Activated naive CD4-positive, alpha-beta T cell treated with Interleukin-2 at 50 U/mL for 16 hours (primary cell): ENCODE measurements at places on chromosomes 7 and 10.
A peak's percentile ranks its signal among the peaks of the same experiment; 100 is the strongest.

DNA sequence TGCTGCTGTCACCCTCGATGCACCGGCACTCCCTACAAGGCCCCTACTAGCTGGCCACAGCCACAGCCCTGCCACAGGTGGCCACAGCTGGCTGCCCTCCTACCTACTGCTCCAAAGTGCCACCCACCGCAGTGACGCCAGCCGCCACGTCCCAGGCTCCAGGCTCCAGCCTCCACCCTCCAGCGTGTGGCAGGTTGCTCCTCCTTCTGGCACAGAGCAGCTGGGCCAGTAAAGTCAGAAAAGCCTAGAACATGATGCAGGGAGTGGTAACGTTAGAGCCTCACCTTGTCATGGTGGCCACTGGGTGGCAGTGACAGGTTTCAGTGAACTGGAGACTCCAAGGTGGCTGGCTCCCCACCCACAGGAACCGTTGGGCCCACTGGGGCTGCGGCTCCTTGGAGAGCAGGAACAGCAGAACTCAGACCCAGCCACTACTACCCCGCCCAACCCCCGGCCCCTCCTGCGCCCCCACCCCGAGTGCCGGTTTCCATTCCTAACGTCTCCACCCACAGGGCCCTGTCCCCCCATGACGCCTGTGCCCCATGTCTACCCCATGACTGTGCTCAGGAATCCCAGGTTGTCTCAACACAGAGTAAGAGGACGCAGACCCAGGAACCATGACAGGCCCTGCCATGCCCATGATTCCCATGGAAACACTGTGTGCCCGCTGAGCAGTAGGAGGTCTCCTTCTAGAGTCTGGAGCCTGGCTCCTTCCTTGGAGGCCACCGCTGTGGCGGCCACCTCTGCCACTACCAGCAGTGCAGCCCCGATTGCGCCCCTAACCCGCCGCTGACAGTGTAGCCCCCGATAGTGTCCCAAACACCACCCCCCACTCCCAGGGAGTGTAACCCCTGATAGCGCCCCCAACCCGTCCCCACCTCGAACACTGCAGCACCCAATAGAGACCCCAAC, 52.3 kb upstream of the ZNF33B start:
- no peak for DNase-seq

DNA sequence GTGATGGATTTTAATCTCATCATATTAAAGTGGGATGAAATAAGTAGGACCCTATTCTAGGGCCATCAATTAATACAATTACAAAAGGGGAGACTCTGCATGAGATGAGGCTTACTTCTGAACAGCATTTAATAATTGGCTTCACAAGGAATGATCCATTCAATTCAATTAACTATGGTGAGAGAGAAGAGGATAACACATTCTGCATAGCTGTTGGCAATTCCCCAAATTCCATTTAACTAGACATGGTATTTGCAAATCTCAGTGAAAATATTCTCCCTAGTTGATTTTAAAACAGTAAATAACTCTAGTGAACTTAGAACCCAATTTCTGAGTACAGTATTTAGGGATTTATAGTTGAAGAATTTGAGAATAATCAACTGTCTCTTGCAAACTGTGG, 145.3 kb downstream of the NOC3L start:
- DNase-seq: no peak

- DNase-seq: no peak
These were observed 83.0 kb upstream of the FAM180A start for GRCh38 chr7:135831455-135832195.

GRCh38 chr10:118730756-118731456, 23.9 kb downstream of the CACUL1 start:
- no peak for DNase-seq

DNA sequence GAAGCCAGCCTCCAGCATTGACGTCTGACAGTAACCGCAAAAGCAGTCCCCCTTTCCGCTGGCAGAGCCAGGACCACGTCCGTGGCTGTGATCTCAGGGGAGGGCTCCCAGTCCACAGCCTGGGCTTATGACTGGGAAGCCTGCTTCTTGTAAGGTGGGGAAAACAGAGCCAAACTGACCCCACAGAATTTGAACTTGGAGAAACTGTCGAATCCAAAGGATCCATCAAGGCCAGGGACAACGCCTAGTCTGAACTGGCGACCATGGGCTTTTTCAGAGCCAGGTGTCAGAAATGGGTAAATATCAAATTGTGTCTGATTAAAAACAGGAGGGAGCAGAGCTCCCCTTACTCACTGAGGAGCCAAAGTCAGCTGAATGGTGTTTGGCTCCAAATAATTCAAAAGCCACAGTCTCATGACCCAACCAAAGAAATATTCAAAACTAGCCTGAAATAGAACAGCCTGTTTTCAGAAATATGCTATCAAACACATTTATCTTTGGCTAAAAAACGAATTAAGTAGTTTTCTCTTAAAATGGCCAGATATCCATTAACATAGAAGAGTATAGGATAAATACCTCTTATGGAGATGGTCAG, 751.4 kb upstream of the GALNT17 start:
- no peak for DNase-seq

GRCh38 chr7:155000795-155001194, 2.1 kb downstream of the PAXIP1 start:
- DNase-seq: peak; percentile 8

DNA sequence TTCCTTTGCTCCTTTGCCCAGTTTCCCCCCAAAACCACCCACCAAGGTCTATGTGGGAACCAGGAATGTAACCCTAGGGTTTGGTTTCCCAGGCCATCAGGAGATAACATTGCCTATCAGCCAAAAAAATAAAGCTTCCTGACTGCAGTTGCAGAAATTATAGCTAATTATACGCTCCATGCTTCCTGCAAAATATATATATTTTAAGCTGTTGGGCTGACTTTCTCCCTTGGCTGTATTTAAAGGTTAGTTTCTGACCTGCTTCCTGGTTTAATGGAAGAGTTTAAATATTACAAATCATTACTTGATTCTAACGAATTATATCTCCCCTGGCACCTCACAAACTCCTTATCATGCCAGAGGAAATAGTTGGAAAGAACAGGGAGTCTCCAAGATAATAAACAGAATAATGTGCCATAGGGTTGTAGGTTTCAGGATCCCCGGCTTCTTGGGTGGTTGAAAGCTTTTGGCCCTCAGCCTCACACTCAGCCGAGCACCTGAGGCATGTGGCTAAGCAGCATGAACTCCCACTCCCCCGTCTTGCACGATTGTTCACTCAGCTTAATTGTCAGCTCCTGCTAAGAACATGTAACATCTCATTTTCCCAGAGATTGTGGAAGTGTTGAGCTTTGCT, 79.9 kb downstream of the FZD1 start:
- DNase-seq: no peak

- no peak for DNase-seq
These were observed 15.6 kb downstream of the CHAT start for GRCh38 chr10:49629431-49629881.

DNA sequence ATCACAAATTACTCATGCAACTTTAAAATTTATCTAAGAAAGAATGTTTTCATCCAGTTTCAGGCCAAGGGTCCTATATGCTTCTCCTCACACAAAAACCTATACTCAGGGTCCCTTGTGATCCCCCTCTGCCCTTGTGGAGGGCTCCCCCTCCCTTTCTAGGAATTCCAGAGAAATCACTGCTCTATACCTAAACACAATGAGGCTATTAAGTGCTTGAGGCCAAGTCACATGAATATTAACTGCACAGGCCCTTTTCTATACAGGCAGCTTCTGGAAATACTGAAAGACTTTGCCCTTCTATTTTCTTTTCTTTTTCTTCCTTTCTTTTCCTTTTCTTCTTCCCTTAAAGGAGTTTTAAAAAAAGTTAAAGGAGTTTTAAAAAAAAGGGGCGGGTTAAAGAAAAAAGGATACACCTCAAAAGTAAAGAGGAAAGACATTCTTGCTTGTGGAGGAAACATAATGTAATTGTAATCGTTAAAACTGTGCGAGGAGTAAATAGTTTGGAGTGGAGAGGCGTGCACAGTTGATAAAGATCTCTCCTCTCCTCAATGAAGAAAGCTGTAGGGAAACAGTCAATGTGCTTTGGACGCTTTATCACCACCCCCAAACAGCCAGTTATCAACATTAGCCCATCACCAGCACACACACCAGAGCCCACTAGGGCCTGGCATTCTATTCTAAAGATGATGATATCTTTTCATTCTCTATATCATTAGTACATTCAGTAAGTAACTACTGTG, 16.4 kb downstream of the GRB10 start:
- no peak for DNase-seq

DNA sequence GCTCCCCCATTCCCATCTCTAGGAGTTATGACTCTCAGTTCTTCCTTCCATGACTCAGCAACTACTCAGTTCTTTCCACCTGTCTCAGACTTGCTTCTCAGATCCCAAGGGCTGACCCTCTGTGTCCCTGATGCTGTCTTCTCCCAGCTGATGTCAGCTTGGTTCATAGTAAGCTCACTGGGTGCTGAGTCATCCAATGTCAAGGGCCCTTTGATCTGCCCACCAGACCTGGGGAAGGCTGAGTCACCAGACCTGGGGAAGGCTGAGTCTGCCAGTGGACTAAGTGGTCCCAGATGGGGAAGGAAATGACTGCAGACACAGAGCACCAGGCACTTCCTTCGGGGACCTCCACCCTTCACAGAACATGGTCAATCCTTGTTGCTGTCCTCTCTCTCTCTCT, 76.1 kb upstream of the ZEB1 start:
- DNase-seq: peak; percentile 71
